ENCODE measurements at places on chromosomes 1 and 21. TPM values are rescaled to one million over a fixed set of nuclear protein-coding genes. Genes with fewer than 3 reads are reported as not detected.

The TTLL7 gene
- total RNA-seq = 13.9 TPM

The TNFRSF8 gene
- 0.22 TPM for total RNA-seq

The FLG2 gene
- total RNA-seq = not detected

The NTRK1 gene
- total RNA-seq = not detected

The SPATA46 gene
- total RNA-seq = not detected

The C1QB gene
- total RNA-seq = not detected

The ELAPOR1 gene
- 0.39 TPM for total RNA-seq

The DNASE2B gene
- total RNA-seq = not detected

The OLFM3 gene
- total RNA-seq = not detected

The AGBL4 gene
- total RNA-seq = not detected

The TRNP1 gene
- total RNA-seq = 8.4 TPM

The CD1B gene
- not detected for total RNA-seq

The NBPF20 gene
- total RNA-seq = 2.5 TPM

The SLC6A17 gene
- total RNA-seq = 0.22 TPM

The ZSCAN20 gene
- 9.8 TPM for total RNA-seq

The UBASH3A gene
- not detected for total RNA-seq

The OLFML3 gene
- total RNA-seq = 104 TPM

The MFAP2 gene
- 20.3 TPM for total RNA-seq

The PPFIA4 gene
- total RNA-seq = 29.6 TPM

The CNR2 gene
- total RNA-seq = not detected

The CAMK1G gene
- not detected for total RNA-seq

The FAM89A gene
- 8.8 TPM for total RNA-seq

The NSUN4 gene
- total RNA-seq = 20.9 TPM

The CLDN19 gene
- not detected for total RNA-seq

The KRTAP22-2 gene
- total RNA-seq = not detected

The S1PR1 gene
- 8.4 TPM for total RNA-seq

The C1orf185 gene
- not detected for total RNA-seq

The CATSPER4 gene
- not detected for total RNA-seq

The DMRTA2 gene
- total RNA-seq = not detected

The MROH9 gene
- 0.22 TPM for total RNA-seq

The GBP5 gene
- 0.11 TPM for total RNA-seq

The PTGS2 gene
- total RNA-seq = 33.7 TPM

The RCSD1 gene
- 0.26 TPM for total RNA-seq

The SRSF10 gene
- total RNA-seq = 129 TPM

The WNT2B gene
- total RNA-seq = 1.2 TPM

The AMY1A gene
- total RNA-seq = not detected

The SIPA1L2 gene
- total RNA-seq = 42.7 TPM

The LEFTY2 gene
- not detected for total RNA-seq

The RNU5D-1 gene
- total RNA-seq = not detected

The DMBX1 gene
- total RNA-seq = not detected

The GUCA2A gene
- total RNA-seq = not detected

The HIVEP3 gene
- total RNA-seq = 1.0 TPM

The CFHR1 gene
- 1.5 TPM for total RNA-seq

The CCT3 gene
- 195 TPM for total RNA-seq

The S100A1 gene
- 1.7 TPM for total RNA-seq

The OR2T11 gene
- not detected for total RNA-seq

The BSND gene
- not detected for total RNA-seq

The TNNT2 gene
- not detected for total RNA-seq

Data from articular chondrocyte of knee joint (primary cell).